ENCODE measurements at places on chromosomes 6 and 20. TPM values are rescaled to one million over a fixed set of nuclear protein-coding genes. Genes with fewer than 3 reads are reported as not detected.

DNA sequence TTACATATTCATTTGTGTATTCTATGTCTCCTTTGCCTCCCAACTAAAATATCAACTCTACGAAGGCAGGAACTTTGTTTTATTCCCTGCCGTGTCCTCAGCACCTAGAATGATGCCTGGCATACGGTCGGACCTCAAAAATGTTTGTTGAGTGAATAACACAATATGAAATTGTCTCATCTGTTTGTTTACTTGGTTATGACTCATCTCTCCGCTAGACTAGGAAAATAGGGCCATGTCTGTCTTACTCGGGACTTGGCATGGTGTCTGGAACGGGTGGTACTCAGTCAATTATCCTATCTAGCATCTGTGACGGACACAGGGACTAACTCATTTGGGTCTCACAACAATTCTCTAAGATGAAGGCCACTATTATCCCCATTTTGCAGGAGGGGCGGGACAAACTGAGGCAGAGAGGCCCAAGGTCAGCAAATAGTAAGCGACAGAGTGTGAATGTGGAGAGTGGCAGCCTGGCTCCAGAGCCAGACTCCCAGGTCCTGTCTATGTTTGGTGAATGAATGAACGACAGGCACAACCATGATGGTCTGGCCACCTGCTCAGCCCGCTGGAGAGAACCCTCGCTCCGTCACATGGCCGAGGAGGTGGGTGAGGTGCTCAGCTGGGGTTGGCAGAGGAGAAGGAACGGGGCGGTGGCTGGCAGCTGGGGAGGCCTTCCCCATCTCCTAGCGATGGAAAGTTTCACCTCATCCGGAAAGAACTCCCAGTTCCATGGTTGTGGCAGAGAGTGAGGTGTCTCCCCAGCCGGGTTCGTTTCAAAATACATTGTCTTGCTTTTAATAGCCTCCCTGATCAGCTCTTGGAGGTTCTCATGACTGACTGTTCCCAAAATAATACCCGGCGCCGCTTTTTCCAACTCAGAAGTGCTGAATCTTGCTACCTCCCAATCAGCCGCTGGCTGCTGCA lies 27.6 kb upstream of the NFATC2 start:
- peak overlapping the region; percentile 77 for H3K27ac ChIP-seq
- H3K27me3 ChIP-seq, result no peaks in the 10 kb centered on the region
- peaks cover 9% of the 10 kb centered on the region for H3K4me1 ChIP-seq
- no peaks in the 10 kb centered on the region for H3K36me3 ChIP-seq
- peak; percentile 81 for DNase-seq

DNA sequence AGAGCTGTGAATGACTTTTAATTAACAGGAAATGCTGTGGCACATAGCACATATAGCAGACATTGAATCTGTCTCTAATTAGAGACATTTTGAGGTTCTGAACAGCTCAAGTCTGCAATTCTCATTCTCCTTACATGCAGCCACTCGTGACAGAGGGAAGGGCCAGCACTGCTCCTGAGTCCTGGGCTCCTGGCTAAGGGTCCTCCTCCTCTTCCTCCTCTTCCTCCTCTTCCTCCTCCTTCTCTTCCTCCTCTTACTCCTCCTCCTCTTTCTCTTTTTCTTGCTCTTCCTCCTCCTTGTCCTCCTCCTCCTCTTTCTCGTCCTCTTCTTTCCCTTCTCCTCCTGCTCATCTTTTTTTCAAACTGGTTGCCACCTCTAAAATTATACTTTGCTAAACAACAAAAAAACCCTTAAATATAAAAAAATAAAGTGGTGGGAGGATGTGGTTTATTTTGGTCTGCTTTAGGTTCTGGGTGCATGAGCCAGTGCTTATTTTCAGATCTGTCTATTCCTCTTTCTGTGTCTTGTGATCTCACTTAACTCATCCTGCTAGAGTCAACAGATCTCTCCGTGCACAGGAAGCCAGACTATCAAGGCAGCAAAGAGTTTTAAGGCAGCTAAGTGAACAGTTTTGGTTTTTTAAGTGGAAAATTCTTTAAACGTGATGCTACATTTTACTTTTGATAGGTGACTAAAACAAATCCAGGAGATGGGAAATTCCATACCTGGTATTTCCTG lies 159.3 kb downstream of the CD83 start:
- H3K4me1 ChIP-seq, result peaks cover 5% of the 10 kb centered on the region
- no peak overlapping the region for H3K4me3 ChIP-seq
- no peaks in the 10 kb centered on the region for H3K27me3 ChIP-seq
- H3K27ac ChIP-seq, result no peak overlapping the region
- no peak for DNase-seq
- no peaks in the 10 kb centered on the region for H3K36me3 ChIP-seq

SULF2 gene
- 13.6 TPM for total RNA-seq

BEND6 gene
- 0.21 TPM for total RNA-seq

DNA sequence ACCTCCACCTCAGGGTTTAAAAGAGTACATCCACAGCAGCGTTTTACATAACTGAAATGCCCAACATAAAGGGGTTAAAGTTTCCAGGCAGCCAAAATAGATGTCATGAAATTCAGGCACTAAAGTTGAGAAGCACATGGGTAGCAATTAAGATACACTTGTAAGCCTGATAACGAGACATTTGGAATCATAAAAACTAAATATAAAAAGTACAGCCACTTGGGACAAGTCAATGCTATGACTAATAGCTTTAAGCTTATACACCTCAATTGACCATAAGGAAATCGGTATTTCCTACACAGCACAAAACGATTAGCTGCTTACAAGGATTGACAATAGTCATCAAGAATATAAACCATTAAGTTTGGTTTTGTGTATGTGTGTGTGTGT lies 11.8 kb downstream of the LOC128125822 start:
- DNase-seq, result no peak
- H3K4me3 ChIP-seq, result no peak overlapping the region
- peak overlapping the region; percentile 3 for H3K27ac ChIP-seq

DNA sequence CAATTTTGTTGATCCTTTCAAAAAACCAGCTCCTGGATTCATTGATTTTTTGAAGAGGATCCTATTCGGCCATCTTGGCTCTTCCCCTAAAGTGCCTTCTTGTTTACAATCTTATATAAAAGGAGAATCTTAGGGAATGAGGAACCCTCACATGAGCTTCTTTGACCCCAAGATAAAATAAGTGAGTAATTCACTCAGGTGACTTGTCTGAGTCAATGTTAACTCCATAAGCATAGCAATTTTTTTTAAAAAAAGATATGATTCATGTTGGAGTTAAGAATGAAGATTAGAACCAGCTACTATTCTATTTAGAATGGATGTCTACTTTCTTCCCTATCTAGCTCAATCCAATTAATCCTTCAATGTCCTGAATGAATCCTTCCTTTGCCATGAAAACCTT lies 21.0 kb downstream of the WASF1 start:
- no peak overlapping the region for H3K27ac ChIP-seq
- no peaks in the 10 kb centered on the region for H3K36me3 ChIP-seq
- no peak overlapping the region for H3K4me3 ChIP-seq

DNA sequence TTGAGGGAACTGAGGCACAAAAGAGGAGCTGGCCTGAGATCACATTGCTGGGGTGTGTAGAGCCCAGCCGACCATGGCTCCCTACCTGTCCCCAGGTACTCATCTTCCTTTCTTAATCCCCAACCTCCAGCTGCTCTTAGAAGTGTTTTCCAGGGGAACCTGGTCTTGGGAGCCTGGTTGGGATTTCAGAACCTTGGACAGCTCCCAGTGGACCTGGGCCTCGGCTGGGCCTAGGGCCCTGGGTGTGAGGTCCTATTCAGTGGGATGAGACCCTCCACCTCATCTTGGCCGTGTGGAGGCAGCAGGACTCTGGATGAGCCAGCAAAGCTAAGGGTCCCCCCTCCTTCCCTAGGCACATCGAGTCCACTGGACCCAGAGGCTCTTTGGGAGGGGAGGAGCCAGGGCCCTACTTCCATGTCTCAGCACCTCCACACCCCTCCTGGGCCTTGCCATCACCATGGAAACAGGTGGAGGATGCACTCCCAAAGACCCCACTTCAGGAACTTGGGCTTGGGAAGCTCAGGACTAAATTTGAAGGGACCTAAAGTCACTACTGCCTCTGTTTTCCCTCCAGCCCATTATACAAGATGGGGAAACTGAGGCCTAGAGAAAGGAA lies 38.5 kb downstream of the DLGAP4 start:
- H3K27me3 ChIP-seq, result no peaks in the 10 kb centered on the region
- no peak overlapping the region for H3K4me3 ChIP-seq
- DNase-seq, result no peak

DNA sequence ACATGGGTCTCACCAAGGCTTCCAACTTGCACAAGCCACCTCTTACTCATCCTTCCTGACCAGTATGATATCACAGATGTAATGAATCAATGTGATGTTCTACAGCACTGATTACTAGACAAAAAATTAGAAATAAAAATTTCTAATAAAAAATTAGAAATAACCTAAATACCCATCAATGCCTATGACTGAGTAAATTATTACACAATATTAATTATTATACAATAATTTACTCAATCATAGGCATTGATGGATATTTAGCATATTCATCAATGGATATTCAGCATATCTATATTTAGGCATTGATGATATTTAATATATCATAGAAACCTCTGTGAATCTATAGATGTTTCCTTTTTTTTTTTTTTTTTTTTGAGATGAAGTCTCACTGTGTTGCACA lies 43.2 kb upstream of the MBOAT1 start:
- H3K36me3 ChIP-seq, result no peaks in the 10 kb centered on the region
- no peaks in the 10 kb centered on the region for H3K4me1 ChIP-seq
- no peak overlapping the region for H3K4me3 ChIP-seq
- H3K27me3 ChIP-seq, result no peaks in the 10 kb centered on the region

CLIC5 gene
- 285 TPM for total RNA-seq

TNF gene
- total RNA-seq, result 0.81 TPM

DNA sequence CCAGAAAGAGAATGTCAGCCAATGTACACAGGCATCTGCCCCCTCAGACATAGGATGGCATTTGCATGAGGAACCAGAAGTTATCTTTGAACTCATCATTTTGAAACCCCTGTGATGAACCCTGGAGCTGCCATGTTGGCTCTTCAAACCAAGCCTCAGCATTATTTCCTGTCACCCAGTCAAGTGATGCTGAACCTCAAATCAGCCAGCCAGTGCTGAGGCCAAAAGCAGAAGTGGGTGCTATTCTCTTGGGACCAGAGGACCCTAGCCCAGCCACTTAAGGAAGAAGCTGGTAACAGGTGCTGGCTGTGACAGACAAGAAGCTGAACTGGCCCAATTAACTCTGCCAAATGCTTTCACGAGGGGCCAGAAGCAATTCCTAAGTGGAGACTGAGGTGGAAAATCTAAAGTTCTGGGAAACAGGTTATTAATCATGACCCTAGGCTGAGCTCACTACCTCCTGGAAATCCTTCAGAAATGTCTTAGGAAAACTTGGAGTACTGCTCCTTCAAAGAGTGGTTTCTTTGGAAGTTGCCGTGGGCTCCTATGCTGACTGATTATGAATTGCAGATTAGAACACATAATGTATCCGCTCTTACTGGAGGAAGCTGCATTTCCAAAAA lies 4.0 kb downstream of the PKIG start:
- H3K27me3 ChIP-seq, result no peaks in the 10 kb centered on the region
- peak overlapping the region; percentile 96 for H3K27ac ChIP-seq
- H3K4me1 ChIP-seq, result peaks cover 54% of the 10 kb centered on the region
- no peak for DNase-seq

ZBTB9 gene
- 4.5 TPM for total RNA-seq

DNA sequence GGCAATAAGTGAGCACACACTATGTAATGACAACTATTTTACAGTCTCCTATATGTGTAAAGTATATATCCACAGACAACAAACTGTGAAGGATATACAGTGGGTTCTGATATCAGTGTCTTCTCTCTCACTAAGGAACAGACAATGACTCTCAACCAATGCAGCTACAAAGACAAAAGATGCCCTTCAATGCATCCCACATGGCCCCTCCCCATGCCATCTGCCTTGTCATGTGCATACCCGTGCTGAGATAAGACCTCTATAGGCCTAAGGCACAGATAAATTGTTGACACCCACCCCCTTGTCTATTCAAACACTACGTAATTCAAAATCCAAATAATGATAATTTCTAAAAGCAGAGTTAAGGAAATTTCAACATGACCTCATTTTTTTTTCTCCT lies 1123.5 kb upstream of the MAP3K7 start:
- no peaks in the 10 kb centered on the region for H3K4me1 ChIP-seq
- no peak overlapping the region for H3K27ac ChIP-seq
- no peaks in the 10 kb centered on the region for H3K36me3 ChIP-seq
- no peak for DNase-seq
- H3K27me3 ChIP-seq, result no peaks in the 10 kb centered on the region

DNA sequence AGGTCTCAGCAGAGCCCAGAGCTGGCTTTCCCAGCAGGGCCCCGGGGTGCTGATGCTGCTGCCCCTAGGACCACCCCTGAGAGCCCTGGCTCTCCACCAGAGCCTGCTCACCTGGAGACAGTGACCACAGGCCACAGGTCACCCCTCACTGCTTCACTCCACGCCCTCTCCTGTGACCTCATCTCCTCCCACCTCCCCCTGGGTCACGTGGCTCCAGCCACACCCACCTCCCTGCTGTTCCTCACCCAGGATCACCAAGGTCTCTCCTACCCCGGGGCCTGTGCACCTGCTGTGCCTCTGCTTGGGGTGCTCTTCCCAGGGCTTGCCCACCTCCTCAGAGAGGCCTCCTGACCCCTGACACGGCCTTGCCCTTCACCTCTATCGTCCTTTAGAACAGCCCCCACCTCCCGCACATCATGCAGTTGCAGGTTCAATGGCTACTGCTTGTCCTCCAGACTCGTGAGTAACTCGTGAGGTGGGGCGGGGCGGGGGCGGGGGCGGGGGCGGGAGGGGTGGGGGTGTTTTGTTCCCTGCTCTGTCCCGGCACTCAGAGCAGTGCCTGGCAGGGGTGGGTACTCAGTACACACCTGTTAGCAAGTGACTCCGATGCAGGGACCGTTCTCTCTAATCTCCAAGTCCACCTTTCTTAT lies 468.0 kb downstream of the PREX1 start:
- H3K4me3 ChIP-seq, result no peak overlapping the region
- H3K36me3 ChIP-seq, result no peaks in the 10 kb centered on the region
- no peak overlapping the region for H3K27ac ChIP-seq
- no peak for DNase-seq

GRCh38 chr6:4503700-4504099 lies 272.5 kb upstream of the CDYL start:
- H3K36me3 ChIP-seq, result no peaks in the 10 kb centered on the region
- no peak for DNase-seq
- H3K4me1 ChIP-seq, result no peaks in the 10 kb centered on the region
- no peak overlapping the region for H3K27ac ChIP-seq

BMP6 gene
- total RNA-seq, result 3.6 TPM

DNA sequence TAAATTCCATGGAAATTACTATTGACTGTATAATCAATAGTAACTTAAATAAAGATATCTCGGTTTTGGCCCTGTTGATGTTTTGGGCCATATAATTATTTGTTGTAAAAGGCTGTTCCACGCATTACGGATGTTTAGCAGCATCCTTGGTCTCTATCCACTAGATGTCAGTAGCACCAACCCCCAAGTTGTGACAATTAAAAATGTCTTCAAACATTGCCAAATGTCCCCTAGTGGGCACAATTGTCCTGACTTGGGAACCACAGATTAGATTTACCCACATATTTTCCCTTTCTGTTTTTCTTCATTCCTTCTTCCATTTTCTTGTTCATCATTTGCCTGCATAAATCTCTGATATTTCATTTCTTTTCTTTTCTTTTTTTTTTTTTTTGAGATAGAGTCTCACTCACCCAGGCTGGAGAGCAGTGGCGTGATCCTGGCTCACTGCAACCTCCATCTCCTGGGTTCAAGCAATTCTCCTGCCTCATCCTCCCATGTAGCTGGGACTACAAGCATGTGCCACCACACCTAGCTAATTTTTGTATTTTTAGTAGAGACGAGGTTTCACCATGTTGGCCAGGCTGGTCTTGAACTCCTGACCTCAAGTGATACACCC lies 13.6 kb upstream of the WFDC8 start:
- no peaks in the 10 kb centered on the region for H3K36me3 ChIP-seq
- H3K4me3 ChIP-seq, result no peak overlapping the region
- H3K4me1 ChIP-seq, result no peaks in the 10 kb centered on the region
- no peaks in the 10 kb centered on the region for H3K27me3 ChIP-seq
- no peak overlapping the region for H3K27ac ChIP-seq

CGA gene
- not detected for total RNA-seq

All from psoas muscle (tissue), 8 donors.